Ecto neural progenitor cell (in vitro differentiated cells): ENCODE measurements at places on chromosomes 7 and 10.

GRCh38 chr10:88537322-88537721 is 45.8 kb downstream of the RNLS start:
- no peak for DNase-seq

DNA sequence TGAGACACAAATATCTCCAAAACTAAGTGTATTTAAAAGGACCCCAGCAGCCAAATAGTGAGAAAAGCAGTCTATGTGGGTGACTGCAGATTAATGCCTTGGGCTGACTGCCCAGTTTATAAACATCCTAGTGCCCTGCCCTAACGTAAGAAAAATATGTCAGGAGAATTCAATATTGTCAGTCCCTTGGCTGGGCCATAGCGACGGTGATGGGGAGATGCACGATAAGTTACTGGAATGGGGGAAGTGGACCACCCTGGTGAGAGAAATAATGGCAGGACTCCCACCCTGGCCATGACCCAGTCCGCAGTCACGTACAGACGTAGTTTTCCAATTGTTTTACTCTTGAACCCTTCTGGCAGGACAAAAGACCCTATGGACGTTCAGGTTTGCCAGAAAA is 48.0 kb downstream of the JCAD start:
- no peak for DNase-seq

- no peak for DNase-seq
These were observed 32.0 kb downstream of the STK31 start for GRCh38 chr7:23742051-23742450.

GRCh38 chr10:117555863-117556262 is 13.3 kb downstream of the EMX2 start:
- no peak for DNase-seq

GRCh38 chr7:96416116-96416515 is 94.2 kb upstream of the SLC25A13 start:
- no peak for DNase-seq

DNA sequence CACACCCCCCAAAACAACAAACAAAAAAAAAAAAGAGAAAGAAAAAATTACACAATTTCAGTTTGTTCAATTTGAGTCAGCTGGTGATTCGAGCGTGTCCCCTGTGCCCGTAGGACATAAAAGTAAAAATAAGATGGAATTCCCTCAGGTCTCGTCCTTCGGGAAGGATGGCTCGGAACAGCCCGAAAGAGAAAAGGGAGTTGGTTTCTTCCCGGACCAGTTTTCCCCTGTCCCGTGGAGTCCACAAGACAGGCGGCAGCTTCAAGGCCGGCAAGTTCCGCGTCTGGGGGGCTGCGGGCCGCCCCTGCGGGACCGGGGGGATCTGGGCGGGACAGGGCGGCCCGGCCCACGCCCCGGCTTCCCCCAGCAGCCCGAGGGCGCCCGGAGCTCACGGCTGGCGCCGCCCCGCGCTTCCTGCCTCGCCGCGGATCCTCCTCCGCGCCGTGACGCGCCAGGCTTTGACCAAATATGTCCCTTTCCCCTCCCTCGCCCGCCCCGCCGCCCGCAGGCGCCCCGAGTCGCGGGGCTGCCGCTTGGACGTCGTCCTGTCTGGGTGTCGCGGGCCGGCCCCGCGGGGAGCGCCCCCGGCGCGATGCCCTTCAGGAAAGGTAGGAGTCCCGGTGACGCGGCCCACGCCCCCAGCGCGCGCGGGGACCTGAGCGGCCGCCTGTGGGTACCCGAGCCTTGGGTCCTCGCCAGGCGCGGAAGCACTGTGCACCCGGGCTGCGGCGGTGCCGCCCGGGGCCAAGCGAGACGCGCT is 55.8 kb downstream of the RBM17 start:
- peak; percentile 88 for DNase-seq

GRCh38 chr10:100793055-100793454 is 47.7 kb downstream of the PAX2 start:
- no peak for DNase-seq

- peak; percentile 90 for DNase-seq
These were observed 128.5 kb downstream of the MAD1L1 start for GRCh38 chr7:2104107-2104710.

GRCh38 chr7:16732828-16733227 is 20.7 kb upstream of the TSPAN13 start:
- no peak for DNase-seq

DNA sequence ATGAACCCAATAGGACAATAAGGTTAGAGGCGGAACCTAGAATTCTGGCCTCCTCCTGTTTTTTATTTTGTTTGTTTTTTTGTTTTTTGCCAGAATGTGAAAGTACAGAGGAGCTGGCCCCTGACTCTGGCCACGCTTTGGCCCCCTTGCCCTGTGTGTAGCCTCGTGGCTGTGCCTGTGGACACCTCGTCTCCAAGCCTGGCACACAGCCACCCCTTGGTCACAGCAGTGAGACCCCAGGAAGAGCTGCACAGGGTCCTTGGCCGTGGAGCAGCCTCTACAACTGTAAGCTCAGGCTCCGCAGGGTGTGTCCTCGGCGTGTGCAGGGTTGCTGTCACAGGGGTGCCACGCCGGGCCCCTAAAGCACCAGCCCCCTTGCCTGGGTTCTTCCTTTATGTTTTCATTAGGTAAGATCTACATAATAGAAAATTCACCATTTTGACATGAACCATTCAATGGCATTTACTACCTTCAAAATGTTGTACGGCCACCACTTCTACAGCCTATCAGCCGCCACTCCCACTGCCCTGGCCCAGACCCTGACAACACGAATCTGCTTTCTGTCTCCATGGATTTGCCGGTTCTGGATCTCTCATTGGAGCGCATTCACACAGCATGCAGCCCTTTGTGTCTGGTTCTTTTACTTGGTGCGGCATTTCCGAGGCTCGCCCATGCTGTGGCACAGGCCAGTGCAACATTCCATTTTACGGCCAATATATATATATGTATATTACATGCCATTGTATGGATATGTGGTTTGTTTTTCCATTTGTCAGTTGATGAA is 51.0 kb downstream of the AMZ1 start:
- no peak for DNase-seq

DNA sequence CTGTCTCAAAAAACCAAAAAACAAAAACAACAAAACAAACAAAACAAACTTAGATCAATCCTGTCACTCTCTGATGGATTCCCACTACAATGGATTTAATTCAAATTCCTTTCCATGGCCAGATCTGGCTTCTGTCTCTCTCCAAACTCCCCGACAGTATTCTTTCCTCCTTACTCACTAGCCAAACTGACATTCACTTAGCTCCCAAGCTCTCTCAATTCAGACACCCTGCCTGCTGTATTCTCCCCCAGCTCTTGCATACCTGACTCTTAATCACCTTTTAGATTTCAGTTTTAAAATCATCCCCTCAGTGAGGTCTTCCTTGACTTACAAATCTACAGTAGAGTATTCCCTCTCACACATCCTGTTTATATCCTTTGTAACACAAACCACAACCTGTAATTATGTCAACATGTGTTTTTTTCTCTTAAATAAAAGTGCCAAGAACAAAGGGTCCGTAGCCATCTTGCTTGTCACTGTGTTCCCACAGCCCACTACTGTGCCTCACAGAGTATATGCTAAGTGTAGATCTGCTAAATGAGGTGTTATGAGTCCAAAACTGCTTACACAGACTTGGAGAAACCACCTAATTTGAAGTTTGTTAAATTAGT is 14.4 kb downstream of the HERPUD2 start:
- no peak for DNase-seq

DNA sequence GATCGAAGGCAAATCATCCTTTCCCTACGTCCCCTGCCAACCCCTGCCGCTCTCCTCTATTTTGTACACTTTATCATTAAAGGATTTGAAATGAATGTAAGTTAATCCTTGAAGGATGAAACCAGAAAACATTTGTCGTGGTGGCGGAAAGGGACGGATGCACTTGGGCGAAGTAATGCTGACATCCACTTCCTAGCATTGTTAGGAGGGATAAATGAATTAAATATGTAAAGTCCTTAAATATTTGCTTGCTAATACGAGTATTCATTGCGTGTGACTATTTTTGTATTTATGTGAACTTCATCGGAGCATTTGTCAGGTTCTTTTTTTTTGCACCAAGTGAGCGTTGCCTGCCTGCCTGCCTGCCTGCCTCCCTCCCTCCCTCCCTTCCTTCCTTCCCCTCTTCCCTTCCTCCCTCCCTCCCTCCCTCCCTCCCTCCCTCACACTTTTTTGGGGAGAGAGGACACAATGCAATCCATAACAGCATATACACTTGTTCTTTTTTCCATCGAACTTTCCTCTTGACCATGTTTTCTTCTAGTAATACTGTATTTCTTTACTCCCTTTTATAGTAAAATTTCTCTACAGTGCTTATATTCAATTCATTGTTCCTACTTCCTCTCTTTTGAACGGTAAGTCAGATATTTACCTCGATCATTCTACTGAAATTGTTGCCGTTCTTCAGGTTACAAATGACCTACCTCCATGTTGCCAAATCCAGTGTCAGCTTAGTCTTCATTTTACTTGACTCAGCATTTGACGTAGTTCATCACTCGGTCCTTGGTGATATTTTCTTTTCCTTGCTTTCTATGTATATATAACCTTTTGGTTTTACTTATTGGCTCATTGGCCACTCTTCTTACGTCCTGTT is 831 bp downstream of the CCDC7 start:
- no peak for DNase-seq

- no peak for DNase-seq
These were observed 10.7 kb downstream of the KIAA1549 start for GRCh38 chr7:138970446-138970845.

DNA sequence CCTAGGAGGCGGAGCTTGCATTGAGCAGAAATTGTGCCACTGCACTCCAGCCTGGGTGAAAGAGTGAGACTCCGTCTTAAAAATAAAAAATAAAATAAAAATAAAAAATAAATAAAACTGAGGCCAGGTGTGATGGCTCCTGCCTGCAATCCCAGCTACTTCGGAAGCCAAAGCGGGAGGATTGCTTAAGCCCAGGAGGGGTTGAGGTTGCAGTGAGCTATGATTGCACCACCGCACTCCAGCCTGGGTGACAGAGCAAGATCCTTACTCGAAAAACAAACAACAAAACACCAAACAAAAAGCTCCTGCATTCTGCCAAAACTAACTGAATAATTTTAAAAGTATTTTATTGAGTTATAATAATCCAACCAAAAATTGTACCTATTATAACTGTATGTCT is 36.2 kb downstream of the AGAP4 start:
- no peak for DNase-seq

- no peak for DNase-seq
These were observed 53.4 kb downstream of the CFAP58 start for GRCh38 chr10:104406715-104407650.

GRCh38 chr7:2959828-2960599 is 83.7 kb downstream of the CARD11 start:
- no peak for DNase-seq

- DNase-seq, result no peak
These were observed 30.9 kb upstream of the ELN start for GRCh38 chr7:73997056-73997455.

- no peak for DNase-seq
These were observed 25.6 kb downstream of the CTNNA3 start for GRCh38 chr10:67670401-67670800.

- DNase-seq, result no peak
These were observed 459 bp downstream of the ZDHHC6 start for GRCh38 chr10:112446055-112446854.

DNA sequence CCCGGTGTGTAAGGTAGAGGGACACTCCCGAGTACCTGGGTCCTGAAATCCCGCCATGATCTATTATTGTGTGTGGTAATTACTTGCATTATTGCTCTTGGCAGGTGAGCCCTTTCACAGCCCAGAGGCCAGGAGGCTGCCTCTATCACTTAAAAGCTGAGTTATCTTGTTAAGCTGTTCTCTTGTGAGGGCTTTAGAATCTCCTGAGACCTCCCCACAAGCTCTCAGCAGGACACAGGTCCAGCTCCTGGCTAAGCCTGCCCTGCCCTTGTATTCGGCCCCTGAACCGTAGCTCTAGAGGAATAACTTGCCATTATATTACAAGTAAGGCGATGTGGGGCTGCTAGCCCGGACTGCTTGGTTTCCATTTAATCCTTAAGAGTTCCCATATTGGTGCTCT is 13.9 kb downstream of the SND1 start:
- peak; percentile 74 for DNase-seq

- DNase-seq, result no peak
These were observed 98.4 kb upstream of the FZD1 start for GRCh38 chr7:91165846-91166230.

- DNase-seq, result no peak
These were observed 40.1 kb downstream of the ELMO1 start for GRCh38 chr7:37408291-37409228.

GRCh38 chr7:42210779-42211178 is 26.2 kb downstream of the GLI3 start:
- DNase-seq, result no peak

GRCh38 chr10:70441895-70442309 is 421 bp upstream of the NODAL start:
- no peak for DNase-seq

- DNase-seq, result no peak
These were observed 13.0 kb upstream of the TES start for GRCh38 chr7:116197360-116197759.

- no peak for DNase-seq
These were observed 29.3 kb downstream of the ARL4A start for GRCh38 chr7:12716722-12717121.

DNA sequence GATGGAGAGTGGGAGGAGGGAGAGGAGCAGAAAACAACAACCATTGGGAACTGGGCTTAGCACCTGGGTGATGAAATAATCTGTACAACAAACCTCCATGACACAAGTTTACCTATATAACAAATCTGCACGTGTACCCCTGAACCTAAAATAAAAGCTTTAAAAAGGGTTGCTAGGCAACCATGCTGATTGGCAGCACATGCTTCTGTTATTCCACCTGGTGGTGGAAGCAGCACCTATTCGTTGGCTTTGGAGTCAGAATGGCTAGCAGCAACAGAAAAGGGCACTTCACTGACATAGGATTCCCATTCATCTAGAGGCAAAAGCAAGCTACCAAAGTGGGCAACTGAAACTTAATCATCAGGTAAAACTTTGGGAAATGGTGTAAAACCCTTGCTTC is 57.1 kb downstream of the RELN start:
- DNase-seq, result no peak

GRCh38 chr7:158789842-158790241 is 39.5 kb downstream of the ESYT2 start:
- DNase-seq, result no peak

GRCh38 chr7:81447351-81447952 is 322.4 kb downstream of the HGF start:
- DNase-seq, result no peak

DNA sequence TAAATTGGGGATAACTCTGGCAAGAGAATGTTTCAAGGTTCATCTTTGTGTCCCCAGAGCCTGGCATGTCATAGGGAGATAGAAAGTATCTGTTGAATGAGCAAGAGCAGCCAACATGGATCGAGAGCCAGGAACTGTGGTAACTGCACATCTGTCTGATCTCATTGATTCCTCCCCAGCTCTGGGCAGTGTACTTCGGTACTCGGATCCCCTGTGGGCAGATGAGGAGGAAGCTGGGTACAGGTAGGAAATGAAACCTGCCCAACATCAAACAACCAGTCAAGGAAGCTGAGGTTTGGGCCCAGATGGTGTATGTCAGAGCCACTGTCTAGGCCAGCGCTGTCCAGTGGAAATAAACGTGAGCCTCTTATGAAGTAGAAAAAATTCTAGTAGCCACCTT is 76.4 kb downstream of the GRK5 start:
- no peak for DNase-seq
